ENCODE measurements at places on chromosomes 3 and 15. TPM values are rescaled to one million over a fixed set of nuclear protein-coding genes. Genes with fewer than 3 reads are reported as not detected.

DNA sequence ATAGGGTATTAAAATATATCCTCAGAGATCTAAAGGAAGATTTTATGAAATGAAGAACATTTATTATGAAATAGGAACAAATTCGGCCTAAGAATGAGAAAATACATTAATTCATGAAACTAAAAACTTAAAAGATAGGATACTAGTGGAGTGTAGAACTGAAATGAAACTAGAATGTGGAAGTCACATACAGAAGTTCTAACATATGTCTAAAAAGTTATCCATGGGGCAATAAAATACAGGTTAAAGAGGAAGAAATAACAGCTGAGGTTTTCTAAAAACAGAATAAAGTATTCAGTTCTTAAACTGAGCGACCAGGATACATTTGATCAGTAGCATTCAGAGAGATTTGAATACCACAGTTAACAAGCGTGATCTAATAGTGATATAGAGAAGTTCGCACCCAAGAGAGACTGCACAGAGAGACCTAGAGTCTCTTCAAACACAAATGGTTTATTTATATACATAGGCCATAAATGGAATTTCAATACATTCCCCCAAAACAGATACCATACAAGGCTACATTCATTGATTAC, 85.9 kb downstream of the FEZF2 start:
- DNase-seq: no peak

DNA sequence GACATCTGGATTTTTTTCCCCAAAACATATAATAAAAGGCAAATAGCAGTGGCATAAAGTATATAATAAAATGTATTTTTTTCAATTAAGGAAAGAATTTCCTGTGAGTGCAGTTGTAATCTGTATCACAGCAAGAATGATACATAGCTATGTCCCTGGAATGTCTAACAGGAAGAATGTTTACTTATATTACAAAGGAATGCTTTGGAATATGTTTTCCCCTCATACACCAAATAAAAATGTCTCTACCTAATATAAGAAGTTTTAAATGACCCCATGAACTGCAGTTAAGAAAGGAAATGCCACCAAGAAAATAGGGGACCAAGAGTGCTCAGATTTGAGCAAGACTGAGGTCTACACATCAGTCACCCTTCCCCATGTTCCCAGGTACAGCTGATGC, 38.0 kb upstream of the ATP11B start:
- no peak for DNase-seq

- DNase-seq: no peak
Observed at GRCh38 chr3:194176274-194176991, 40.5 kb downstream of the HES1 start.

DNA sequence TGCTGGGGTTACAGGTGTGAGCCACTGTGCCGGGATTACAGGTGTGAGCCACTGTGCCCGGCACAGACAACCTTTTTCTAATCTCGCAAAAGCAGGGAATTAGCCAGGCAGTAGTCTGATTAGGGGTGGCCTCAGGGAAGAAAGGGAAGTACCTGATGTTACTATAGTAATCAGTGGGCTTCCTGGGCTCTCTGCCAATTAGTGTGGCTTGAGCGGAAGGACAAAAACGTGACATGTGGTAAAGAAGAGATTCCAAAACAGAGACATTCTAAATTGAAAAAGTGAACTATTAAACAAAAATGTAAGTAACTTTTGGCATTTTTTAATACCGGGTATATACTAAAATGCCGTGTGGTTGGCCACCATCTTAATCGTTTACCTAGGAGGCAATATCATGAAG, 48.1 kb downstream of the CFAP20DC start:
- no peak for DNase-seq

GRCh38 chr3:4935347-4935746, 43.9 kb upstream of the BHLHE40 start:
- no peak for DNase-seq

DNA sequence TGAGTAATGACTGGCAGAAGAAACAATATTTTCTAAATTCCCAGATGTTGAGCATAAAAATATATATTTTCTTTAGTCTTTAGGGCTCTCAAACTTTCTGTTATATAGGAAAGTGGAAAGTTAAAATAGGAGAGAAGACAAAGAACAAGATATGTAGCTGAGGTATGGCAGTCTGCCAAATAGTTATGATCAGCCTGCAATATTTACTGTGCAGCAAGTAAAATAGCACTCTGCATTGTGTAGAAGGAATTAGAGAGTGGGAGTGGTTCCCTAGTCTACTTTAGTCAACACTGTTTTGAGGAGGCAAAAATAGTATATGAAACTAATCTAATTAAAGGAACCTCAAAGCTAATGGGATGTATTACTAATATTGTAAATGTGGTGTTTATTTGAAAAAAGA, 978.1 kb upstream of the ALCAM start:
- DNase-seq: no peak

DNA sequence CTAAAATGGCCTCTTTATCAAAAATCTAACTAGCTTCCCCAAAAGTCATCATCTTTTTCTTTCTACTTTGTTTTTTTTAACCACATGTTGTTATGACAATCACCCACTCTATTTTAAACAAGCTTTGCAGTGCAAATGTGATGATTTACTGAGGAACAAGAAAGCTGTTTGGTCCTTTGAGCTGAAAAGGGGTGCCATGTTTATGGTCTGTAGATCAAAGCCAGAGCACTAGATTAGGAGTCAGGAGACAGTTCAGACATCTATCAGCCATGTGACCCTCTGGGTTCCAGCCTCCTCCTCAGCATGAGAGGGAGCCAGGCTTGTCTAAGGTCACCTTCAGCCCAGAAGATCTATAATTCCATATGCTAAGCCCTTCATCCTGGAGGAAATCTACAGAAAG, 65.9 kb downstream of the RPL22L1 start:
- no peak for DNase-seq

GRCh38 chr3:149909923-149910322, 60.8 kb downstream of the PFN2 start:
- no peak for DNase-seq

DNA sequence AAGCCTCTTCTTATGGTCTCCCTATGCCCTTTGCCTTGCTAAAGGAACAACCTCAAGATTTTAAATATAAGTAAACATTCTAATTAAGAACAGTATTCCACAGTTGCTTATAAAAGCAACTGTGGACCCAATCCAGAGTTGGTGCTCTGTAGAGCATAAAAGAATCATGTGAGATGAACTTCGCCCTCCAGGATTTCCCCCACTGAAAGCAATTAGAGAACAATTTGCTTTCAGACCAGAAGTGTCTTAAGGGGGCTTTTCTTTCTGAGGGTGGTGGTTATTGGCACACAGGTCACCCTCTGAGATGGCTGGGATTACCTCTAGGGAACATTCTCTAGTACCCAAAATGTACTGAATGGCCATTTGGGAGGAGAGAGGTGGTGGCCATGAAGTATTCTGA, 10.6 kb downstream of the ZNF592 start:
- DNase-seq: no peak

DNA sequence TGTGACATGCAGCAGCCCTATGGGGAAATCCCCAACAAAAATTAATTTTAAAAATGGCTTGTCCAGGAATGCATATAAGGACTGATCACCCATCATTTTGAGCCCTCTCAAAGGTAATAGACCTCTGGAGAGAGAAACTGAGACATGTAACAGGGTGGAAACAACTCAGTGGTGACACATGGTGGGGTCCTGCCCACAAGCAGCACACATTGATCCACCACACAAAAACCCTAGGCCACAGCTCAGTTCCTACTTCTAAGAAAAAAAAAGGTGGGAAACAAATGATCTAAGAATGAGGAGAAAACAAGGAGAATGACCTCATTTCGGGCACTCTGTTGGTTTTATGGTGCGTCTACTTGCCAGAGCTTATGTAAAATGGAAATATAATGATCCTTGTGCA, 1.9 kb upstream of the SLC41A3 start:
- no peak for DNase-seq

- DNase-seq: peak; percentile 11
Observed at GRCh38 chr3:126033051-126033745, 50.7 kb downstream of the SLC41A3 start.

DNA sequence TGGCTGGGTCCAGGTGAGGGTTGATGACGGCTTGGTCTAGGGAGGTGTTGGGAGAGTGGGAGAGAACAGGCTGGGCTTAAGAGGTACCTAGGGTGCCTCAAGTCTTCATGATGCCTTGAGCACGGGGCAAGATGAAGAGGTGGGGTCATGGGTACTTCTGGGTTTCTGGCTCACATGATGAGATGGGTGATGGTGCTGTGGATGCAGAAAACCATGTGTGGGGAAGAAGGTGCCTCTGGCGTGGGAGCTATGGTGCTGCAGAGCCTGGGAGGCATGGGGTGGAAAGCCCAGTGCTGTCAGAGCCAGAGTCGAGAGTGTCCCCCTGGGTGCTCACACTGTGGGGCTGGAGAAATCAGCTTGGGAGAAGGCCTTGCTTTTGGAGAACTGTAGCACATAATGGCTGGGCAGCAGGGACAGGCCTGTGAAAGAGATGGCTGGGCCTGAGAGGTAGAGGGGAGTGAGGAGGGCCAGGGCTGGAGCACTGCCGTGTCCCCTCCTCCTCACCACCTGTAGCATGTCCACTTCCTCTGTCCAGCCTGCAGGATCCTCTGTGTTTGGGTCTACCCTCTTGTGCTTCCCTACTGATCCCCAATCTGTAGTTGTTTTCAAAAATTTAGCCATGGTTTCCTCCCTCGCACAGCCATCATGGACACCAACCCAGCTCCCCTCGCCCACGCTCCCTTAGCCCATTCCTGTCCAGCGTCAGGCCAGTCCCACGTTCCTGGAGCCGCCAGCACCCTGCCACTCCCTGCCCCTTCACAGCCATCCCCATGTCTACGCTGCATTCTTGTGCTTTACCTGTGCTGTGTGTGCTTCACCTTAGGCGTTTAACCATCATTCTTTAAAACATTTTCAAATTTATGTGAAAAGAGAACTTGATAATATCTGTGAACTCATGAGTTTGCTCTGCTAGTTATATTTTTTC, 132.0 kb downstream of the EEFSEC start:
- DNase-seq: no peak

DNA sequence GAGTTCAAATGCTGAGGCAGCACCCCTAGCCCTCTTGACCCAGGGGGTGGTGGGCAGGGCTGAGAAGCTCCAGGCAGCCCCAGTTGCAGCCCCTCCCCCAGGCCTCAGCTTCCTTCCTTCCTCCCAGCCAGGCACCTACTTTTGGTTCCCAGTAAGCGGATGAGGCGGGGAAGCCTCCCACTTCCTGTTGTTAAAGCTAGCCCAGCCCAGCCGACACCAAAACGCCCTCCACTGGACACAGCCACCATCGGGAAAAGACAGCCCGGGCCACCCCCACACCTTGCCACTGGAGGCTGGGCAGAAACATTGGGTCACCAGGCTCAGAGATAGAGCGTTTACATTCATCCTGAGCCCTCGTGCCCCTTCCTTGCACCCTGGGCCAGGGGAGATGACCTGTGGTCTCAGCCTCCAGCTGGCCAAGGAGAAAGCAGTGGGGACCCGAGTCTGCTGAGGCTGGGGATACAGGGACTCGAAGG, 3.5 kb downstream of the DUSP7 start:
- peak; percentile 95 for DNase-seq

GRCh38 chr15:42616107-42616506, 40.7 kb downstream of the STARD9 start:
- no peak for DNase-seq

Gene KIF7
- 2.2 TPM for total RNA-seq

Gene ZBTB47
- total RNA-seq: 80.2 TPM

Gene PTX3
- total RNA-seq: 0.16 TPM

Gene CCRL2
- 1.2 TPM for total RNA-seq

Gene CCK
- total RNA-seq: not detected

Gene PLSCR2
- total RNA-seq: not detected

Gene RBP2
- not detected for total RNA-seq

Gene DNAH1
- total RNA-seq: 2.2 TPM

Gene GUCA1C
- not detected for total RNA-seq

Data from Right ventricle myocardium inferior (tissue), 1 donor.